Inflammatory macrophage treated with lipopolysaccharide for 4 hours (primary cell): ENCODE measurements at places on chromosomes 13 and 19.

GRCh38 chr13:51822106-51822815 lies 18.3 kb upstream of the DHRS12 start:
- no peak for DNase-seq

DNA sequence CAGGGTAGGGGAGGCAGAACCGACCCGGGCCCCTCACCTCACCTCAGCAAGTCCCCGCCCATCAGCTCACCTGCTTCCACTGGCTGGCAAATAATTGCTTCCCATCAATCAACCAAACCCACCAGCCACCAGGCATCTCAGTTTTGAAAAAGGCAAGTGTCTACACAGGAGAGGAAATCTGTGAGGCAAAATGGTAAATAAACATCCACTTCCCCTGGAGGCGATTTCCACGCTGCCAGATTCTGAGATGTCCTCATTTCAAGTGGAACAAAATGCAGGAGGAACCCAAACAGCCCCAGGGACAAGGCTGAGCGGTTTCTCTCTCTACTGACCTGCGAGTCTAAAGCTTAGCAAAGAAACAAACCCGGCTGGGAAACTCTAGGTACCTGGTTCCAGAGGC lies 117.5 kb downstream of the CRYL1 start:
- DNase-seq = no peak

DNA sequence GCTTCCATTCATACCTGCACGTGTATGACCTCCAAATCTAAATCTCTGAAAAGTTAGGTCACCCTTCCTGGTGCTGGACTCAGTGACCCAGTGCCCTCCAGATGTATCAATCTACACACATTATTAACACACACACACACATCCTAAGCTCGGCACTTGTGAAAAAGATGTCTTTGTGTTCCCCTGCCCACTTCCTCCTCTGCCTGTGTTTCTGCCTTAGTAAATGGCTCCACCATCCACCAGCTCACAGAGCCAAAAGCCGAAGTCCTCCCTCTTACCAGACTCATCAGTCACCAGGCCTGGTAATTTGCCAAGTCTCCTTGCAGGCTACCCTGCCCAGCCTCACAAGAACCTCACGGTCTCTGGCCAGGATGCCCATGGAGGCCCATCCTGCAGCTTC lies 131.5 kb downstream of the SHISA2 start:
- no peak for DNase-seq

GRCh38 chr13:100203696-100204367 lies 114.9 kb downstream of the PCCA start:
- DNase-seq = peak; percentile 45

- no peak for DNase-seq
Measured at GRCh38 chr19:56595548-56595899, 422 bp downstream of the ZNF71 start.

GRCh38 chr13:46267166-46267565 lies 55.4 kb downstream of the LRRC63 start:
- DNase-seq = no peak

- DNase-seq = no peak
Measured at GRCh38 chr13:35378939-35379338, 97.5 kb downstream of the MAB21L1 start.

DNA sequence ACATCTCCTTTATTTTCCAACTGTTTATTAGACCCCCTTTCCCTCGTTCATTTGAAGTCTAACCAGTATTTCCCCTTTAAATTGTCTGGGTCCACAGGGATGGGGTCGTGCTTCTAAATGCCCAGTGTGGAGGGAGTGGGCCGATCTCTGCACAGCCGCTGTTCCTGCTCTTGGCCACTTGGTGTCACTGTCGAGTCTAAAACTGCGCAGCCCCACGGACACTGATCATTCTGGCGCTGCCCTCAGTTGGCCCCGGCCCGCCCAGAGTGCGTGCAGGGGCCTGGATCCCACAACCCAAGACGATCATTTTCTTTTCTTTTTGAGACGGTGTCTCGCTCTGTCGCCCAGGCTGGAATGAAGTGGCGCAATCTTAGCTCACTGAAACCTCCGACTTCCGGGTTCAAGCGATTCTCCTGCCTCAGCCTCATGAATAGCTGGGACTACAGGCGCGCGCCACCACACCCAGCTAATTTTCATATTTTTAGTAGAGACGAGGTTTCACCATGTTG lies 12.0 kb downstream of the WDR88 start:
- peak; percentile 57 for DNase-seq

- DNase-seq = no peak
Measured at GRCh38 chr19:49491804-49492572, 4.2 kb upstream of the RPS11 start.

GRCh38 chr13:33487575-33488243 lies 202.2 kb upstream of the STARD13 start:
- peak; percentile 53 for DNase-seq

DNA sequence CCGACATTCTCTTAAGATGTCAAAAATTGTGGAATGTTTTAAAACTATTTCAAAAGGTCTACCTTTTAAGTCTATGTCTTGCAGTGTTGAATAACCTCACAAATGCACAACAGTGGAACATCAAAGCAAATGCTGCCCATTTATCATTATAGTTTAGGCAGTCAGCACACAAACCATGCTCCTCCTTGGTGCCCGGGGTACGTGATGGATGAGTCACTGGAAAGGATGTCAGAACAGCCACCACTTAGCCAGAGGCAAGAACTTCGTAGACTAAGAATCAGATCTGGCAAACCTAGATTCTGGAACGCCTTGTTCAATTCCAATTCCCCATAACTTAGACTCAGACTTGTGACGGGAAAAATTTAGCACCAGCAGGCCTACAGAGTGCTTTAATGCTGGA lies 343.6 kb downstream of the FGF9 start:
- no peak for DNase-seq

- DNase-seq = no peak
Measured at GRCh38 chr13:32940601-32941000, 75.6 kb upstream of the KL start.

DNA sequence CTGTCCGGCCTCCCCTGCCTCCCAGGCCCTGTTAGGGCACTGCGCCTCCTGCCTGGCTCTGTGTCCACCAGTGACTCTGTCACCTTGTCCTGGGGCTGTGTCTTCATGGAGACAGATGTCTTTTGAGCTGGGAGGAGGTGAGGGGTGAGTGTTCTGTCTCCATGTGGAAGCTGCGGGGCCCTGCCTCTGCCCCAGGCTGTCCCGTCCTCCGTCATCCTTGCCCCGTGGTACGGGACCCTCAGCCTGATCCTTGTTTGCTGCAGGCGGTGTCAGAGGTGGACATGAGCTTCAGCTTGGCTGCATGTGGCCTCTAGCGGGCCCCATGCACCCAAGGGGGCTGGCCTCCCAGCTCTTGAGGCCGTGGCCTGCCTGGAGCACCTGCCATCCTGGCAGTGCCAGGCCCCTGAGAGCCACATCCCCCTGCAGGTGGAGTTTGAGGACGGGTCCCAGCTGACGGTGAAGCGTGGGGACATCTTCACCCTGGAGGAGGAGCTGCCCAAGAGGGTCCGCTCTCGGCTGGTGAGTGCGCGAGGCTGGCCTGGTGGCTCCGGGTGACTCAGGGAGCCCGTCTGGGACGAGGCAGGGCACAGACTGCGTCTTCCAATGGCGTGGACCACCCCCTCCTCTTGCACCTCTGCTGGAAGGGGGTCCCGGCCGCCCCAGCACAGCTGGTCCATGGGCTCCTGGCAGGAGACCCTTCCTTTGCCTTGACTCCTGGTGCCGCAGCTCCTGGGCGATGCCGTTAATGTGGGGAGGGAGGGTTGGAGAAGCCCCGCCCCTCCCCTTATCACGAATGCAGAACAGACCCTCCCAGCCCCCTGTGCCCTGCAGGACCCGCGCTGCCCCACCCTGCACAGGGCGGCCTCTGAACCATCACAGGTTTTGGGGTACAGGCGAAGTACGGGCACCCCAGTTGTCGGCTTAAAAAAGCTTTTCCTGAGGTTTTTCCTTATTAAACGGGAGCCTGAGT lies 181.3 kb downstream of the KDM4B start:
- no peak for DNase-seq

- DNase-seq = no peak
Measured at GRCh38 chr13:111954661-111955411, 112.1 kb upstream of the SOX1 start.

GRCh38 chr19:7955696-7956095 lies 12.2 kb upstream of the TIMM44 start:
- DNase-seq = no peak

GRCh38 chr19:48625891-48626327 lies 6.6 kb downstream of the SPHK2 start:
- DNase-seq = no peak

GRCh38 chr19:14837391-14837790 lies 2.4 kb upstream of the OR7A5 start:
- no peak for DNase-seq

DNA sequence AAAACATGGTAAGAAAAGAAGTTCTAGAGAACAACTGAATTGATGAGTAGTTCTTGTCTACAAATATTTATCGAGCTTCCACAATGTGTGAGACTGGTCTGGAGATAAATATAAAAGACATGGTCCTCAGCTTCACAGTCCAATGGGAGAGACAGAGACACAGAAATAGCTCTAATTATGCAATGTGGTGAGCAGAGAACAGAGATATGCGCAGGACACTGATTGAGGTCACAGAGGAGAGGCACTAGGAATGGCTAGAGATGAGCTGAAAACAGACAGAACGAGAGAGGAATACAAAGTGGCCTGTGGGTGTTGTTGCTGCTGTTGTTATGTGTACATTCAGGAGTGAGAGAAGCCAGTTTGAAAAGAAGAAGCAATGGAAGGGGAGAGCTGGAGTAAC lies 53.2 kb downstream of the GPALPP1 start:
- no peak for DNase-seq

DNA sequence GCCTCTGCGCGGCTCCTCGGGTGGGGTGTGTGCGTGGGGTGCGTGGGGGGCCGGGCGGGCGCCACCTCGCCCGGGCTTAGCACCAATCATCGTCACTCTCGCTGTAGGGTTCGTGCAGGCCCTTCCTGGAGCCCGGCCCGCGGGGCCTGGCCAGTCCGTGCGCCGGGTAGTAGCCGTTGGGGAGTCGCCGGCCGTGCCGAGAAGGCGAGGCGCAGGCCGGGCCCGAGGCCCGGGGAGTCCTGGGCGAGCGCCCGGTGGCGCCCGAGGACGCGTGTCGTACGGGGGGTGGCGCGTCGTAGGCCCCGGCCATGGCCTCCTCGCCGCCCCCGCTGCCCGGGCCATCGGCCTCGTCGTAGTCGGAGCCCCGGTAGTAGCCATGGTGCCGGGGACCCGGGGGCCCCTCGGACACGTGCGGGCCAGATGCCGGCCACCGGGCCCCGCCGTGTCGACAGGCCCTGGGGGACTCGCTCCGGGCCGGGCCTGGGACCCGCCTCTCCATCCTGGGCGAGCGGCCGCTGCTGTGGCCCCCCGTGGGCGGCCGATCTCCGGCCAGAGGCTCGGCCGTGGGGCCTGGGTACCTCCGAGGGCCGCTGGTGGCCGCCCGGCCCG lies 57.1 kb downstream of the IER2 start:
- DNase-seq = no peak

DNA sequence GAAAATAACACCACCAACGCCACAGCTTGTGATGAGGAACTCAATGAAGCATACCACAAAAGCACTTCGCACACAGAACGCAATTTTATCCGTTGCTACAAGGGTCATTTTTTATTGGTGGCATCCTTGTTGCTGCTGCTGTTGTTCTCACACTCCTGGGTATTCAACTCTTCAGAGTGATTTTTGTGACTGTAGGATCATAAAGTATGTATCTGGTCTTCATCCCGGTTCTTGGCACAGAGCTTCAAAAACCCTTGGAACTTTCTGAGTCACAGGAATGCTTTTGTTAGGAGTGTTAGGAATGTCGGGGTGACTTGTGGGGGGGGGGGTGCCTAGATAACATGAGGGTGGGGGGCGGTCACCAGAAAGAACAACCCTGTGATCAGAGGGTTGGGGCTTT lies 108.4 kb downstream of the ZNF557 start:
- no peak for DNase-seq

- DNase-seq = peak; percentile 70
Measured at GRCh38 chr19:28878862-28879566, 333.9 kb downstream of the UQCRFS1 start.

- no peak for DNase-seq
Measured at GRCh38 chr13:110453797-110454196, 107.7 kb downstream of the RAB20 start.

DNA sequence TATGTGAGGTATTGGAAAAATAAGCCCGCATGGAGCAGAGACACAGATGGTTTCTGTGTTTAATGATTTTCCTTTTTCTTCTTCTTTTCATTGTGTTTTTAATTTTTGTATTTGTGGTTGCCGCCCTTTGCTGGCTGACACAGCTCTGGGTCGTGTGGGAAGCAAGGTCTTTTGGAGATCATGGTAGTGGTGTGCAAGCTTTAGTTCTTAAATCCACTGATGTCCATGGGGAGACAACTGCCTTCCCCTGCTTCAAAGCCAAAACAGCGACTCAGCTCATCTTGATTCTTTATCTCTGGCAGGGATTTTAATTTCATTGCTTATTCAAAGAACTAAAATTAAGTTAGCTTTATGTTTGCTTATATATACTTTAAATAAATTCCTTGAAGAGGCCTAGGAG lies 711.3 kb upstream of the SGCG start:
- DNase-seq = no peak

GRCh38 chr13:100338275-100338674 lies 249.4 kb downstream of the PCCA start:
- peak; percentile 15 for DNase-seq

GRCh38 chr19:27780367-27781075 lies 1432.4 kb downstream of the UQCRFS1 start:
- peak; percentile 56 for DNase-seq

- DNase-seq = peak; percentile 50
Measured at GRCh38 chr13:108940121-108940520, 310.7 kb downstream of the MYO16 start.

DNA sequence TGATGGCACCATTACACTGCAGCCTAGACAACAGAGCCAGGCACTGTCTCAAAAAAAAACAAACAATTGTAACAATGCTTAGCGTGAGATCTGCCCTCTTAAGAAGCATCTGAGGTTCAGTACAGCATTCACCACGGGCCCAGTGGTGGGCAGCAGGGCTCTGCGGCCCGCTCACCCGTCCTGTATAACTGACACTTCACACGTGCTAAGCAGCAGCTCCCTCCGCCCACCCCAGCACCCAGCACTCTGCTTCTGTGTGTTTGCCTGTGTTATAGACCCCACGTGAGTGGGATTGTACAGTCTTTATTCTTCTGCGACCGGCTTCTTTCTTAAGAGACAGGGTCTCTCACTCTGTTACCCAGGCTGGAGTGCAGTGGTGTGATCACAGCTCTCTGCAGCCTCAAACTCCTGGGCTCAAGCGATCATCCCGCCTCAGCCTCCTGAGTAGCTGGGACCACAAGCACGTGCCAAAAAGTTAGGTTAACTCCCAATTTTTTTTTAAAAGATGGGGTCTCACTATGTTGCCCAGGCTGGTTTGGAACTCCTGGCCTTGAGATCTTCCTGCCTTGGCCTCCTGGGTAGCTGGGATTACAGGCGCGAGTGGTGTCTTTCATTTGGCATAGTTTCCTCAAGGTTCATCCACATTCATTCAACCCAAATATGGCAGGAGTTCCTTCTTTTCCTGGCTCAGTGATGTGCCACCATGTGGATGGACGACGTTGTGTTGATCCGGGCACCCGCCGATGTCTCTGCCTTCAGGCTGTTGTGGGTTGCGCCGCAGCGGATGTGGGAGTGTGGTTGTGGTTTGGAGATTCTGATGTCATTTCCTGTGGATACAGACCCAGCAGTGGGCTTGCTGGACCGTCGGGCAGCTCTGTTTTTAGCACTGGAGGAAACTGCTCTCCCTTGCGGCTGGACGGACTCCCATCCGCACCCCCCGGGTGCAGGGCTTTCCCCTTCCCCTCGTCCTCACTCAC lies 170.0 kb downstream of the KDM4B start:
- DNase-seq = peak; percentile 81
